ENCODE measurements at places on chromosomes 2 and 18.

- no peak for DNase-seq
Measured at GRCh38 chr2:175855236-175855635, 146.8 kb downstream of the LNPK start.

- DNase-seq = no peak
Measured at GRCh38 chr2:166458674-166459073, 35.4 kb downstream of the SCN7A start.

- DNase-seq = no peak
Measured at GRCh38 chr2:198102856-198103255, 298.5 kb downstream of the PLCL1 start.

- DNase-seq = no peak
Measured at GRCh38 chr18:11502368-11502767, 107.0 kb upstream of the SLC35G4 start.

DNA sequence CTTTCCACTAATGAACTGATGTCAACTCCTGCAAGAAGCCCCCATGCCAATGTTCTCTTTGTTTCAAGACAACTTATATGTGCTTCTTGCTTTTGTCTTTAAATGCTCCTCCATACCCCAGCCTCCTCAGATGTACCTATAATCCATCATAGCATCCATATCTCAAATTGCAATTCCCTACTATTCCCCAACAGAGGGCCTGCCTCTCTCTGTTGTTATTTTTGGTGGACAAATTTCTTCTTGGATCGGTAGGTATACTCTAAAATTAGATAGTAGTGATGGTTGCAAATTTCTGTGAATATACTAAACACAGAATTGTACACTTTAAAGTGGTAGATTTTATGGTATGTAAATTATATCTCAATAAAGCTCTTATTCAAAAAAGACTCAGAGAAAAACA is 820.1 kb downstream of the METTL4 start:
- DNase-seq = no peak

- DNase-seq = no peak
Measured at GRCh38 chr18:2994020-2994589, 18.8 kb downstream of the LPIN2 start.

- DNase-seq = no peak
Measured at GRCh38 chr2:67895227-67895941, 167.4 kb downstream of the C1D start.

- no peak for DNase-seq
Measured at GRCh38 chr2:190425221-190425866, 17.2 kb downstream of the MFSD6 start.

DNA sequence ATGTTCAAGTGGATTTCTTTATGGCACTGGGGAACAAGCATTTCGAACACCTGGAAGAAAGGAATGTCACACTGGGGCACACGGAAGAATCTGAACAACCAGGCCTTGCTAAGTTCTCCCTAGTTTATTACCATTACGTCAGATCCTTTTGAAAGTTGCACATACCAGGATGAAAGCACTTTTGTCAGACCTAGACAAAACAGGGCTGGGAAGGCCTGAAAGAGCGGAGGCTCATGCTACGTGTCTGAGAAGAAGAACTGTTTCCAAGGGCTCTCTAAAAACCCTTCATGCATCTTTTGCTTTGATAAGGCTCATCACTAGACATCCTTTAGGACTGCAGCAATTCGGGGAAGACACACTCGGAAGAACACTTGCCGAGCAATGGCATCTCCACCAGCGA is 15.4 kb upstream of the SLC25A52 start:
- DNase-seq = no peak

All from hypothalamus (tissue), 51 donors.